ENCODE measurements at places on chromosomes 7 and 10. TPM values are rescaled to one million over a fixed set of nuclear protein-coding genes. Genes with fewer than 3 reads are reported as not detected.

Gene HOXA1
- 0.44 TPM for total RNA-seq

Gene MAT1A
- not detected for total RNA-seq

Gene GPR146
- total RNA-seq = 0.66 TPM

Gene RET
- total RNA-seq = not detected

Gene LYZL1
- not detected for total RNA-seq

Gene TRIM74
- total RNA-seq = not detected

Gene SLC39A12
- total RNA-seq = not detected

Gene FIS1
- 83.8 TPM for total RNA-seq

Gene ADAM22
- total RNA-seq = 3.2 TPM

Gene VSTM4
- not detected for total RNA-seq

Gene IL6
- 20.7 TPM for total RNA-seq

Gene HOXA3
- 20.9 TPM for total RNA-seq

Gene ALOX5
- 57.0 TPM for total RNA-seq

Gene TMEM120A
- total RNA-seq = 30.8 TPM

Gene FAM24B
- total RNA-seq = 6.3 TPM

Gene GPR26
- total RNA-seq = not detected

Gene PLEKHS1
- total RNA-seq = 13.8 TPM

All from Calu3 (cell line).